ENCODE measurements at places on chromosomes 2 and 18.
A peak's percentile ranks its signal among the peaks of the same experiment; 100 is the strongest.

GRCh38 chr2:40226637-40227036 lies 225.3 kb downstream of the SLC8A1 start:
- no peak for DNase-seq

DNA sequence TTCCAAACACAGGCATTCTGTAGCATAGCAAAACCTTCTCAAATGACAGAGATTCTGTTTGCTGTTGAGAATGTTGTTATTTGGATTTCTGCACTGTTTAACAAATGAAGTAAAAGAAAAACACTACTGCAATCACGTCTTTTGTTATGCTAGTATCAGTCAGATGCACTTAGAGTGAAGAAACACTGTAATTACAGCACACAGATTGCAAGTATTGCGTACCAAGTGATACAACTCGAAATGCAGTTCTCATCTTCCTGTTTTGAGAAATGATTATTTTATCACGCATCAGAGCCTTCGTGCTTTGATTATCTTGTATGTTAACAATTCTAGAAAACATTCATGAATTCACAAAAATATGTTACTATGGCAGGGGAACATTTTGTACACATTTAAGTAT lies 41.8 kb upstream of the KLF11 start:
- DNase-seq, result no peak

- DNase-seq, result no peak
Observed at GRCh38 chr2:191539068-191539467, 138.9 kb upstream of the NABP1 start.

DNA sequence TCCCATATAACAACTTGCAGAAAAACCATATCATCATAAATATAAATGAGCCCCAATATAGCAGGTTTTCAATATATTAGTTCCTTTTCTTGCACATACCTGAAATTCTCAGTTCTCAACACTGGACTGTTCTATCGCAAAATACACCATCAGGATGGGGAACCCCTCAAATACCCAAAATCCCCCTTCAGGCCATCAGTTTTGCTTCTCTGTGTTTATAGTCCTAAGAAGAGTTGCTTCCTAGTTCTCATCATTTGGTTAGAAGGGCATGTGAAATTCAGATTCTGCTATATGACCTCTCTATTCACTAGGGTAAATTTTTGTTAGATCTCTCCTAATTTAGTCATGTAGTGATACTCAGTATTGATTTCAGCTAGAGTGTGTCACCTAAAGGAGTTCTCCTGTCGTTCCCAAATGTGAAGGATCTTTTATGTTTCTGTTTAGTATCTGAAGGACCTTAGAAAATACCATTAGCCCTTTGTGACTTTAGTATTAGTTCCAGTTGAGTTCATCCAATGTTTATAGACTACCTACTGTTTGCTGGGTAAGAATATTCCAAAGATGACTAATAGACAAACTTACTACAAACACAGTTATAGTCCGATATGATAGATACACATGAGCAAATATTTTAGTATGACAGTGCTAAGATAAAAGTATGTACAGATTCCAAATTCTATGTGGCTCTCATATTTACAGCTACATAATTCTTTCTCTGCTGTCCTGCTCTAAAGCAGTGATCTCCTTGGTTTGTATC lies 115.8 kb downstream of the TTC27 start:
- DNase-seq, result no peak

- no peak for DNase-seq
Observed at GRCh38 chr2:240519396-240520129, 38.2 kb downstream of the ANKMY1 start.

- DNase-seq, result no peak
Observed at GRCh38 chr2:99643787-99644418, 154.1 kb upstream of the REV1 start.

GRCh38 chr18:13895505-13896033 lies 19.8 kb downstream of the MC2R start:
- no peak for DNase-seq

- no peak for DNase-seq
Observed at GRCh38 chr18:58338961-58339592, 289.8 kb downstream of the ALPK2 start.

GRCh38 chr18:77069931-77070330 lies 62.7 kb downstream of the MBP start:
- no peak for DNase-seq

DNA sequence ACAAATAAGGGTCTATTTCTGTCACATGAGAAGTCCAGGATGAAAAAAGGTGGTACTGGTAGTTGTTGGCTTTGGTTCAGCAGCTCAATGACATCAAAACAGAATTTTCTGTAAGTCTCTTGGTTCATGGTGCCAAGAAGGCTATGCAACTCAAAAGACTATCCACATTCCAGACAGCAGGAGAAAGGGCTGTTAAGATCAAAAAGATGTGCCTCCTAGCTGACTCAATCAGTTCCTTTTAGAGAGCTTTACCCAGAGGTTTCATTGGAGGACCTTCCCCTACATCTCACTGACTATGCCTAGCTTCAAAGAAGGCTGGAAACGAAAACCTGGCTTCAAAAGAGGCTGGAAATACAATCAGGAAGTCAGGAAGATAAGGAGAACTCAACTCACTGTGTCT lies 98.0 kb downstream of the DYM start:
- no peak for DNase-seq

GRCh38 chr2:229270551-229271410 lies at the start of gene PID1:
TSS of gene PID1 (minus strand) at chr2:229271287. CDS start at chr2:229271043, 244 bp downstream.
- DNase-seq, result no peak

GRCh38 chr2:210356944-210357343 lies 42.0 kb upstream of the MYL1 start:
- no peak for DNase-seq

- no peak for DNase-seq
Observed at GRCh38 chr2:108454440-108454839, 5.4 kb downstream of the GCC2 start.

- DNase-seq, result no peak
Observed at GRCh38 chr2:15941481-15941850, 1.1 kb downstream of the MYCN start.

DNA sequence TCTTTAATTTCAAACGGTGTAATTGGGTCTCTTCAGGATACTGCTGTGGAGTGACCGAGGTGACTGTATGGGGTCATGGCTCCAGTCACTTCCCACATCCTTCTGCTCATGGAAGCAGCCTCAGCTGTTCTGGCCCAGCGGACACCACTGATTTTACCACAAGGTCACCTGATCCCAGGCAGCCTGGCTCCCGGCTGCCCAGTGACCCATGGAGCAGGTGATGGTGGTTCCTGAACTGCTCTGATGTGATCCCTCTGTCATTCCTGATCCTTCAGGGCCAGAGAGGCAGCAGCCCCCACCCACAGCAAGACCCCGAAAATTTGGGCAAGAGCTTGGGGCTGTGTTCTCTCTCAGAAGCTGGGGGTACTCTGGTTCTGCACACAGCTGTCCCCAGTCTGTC lies 35.5 kb upstream of the HS6ST1 start:
- no peak for DNase-seq

GRCh38 chr2:233553366-233553765 lies 13.2 kb downstream of the USP40 start:
- DNase-seq, result no peak

DNA sequence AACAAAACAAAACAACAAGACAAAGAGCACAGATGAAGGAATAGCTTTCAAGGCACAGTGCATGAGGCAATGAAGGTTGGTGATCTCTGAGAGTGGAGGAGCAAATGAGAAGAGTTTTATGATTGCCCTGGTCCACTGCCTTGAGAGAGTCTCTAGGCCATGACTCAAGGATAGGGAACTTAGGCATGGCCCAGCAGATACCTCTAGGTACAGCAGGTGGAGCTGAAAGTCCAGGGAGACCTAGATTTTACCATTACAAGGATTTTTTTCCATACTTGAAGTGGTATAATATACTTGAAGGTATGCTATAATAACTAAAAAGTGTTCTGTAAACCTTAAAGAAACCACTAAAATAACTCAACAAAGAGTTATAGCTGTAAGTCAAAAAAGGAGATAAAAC lies 239.5 kb upstream of the KLHL29 start:
- no peak for DNase-seq

- DNase-seq, result no peak
Observed at GRCh38 chr2:69830045-69830905, 815 bp downstream of the GMCL1 start.

- no peak for DNase-seq
Observed at GRCh38 chr2:28956890-28957289, 24.2 kb upstream of the TOGARAM2 start.

GRCh38 chr18:44586782-44587524 lies 93.7 kb upstream of the SETBP1 start:
- DNase-seq, result no peak

GRCh38 chr2:191740016-191740419 lies 62.1 kb downstream of the NABP1 start:
- DNase-seq, result no peak

GRCh38 chr18:22286585-22286984 lies 117.2 kb downstream of the GATA6 start:
- DNase-seq, result no peak

DNA sequence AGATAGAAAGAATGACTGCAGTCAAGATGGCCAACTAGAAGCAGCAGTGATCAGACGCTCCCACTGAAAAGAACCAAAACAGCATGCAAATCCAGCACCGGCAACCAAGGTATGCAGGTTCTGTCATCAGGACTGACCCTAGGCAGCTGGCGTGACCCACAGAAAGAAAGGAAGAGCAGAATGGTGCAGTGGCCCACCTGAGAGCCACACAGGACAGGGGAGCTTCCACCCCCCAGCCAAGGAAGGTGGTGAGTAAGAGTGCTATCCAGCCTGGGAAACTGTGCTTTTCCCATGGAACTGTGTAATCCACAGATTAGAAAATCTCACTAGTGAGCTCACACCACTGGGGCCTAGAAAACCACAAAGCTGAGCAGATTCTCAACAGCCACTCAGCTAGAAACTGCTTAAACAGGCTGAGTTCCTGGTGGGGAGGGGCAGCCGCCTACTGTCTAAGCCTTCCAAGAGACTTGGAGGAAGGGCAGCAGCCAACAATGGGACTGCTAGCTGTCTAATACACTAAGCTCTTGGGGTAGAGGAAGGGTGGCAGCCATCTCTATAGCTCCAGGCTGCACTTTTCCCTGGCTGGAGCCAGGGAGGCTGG lies 127.9 kb downstream of the EVA1A start:
- peak; percentile 12 for DNase-seq

DNA sequence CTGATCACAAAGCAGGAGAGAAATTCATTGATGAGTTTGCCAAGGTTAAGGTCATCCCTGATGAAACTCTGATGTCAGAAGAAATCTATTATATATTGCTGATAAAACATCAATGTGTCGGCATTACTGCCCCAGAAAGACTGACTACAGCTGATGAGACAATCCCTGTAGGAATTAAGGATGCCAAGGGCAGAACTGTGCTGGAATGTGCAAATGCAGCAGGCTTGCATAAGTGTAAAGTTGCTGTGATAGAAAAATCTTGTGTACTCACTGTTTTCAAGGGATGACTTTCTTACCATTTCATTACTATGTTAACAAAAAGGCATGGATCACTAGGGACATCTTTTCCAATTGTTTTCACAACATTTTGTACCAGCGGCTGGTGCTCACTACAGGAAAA lies 19.7 kb upstream of the MARCO start:
- no peak for DNase-seq

GRCh38 chr18:22547807-22548561 lies 130.3 kb upstream of the CTAGE1 start:
- DNase-seq, result no peak

- DNase-seq, result no peak
Observed at GRCh38 chr2:12616456-12617156, 100.1 kb upstream of the TRIB2 start.

DNA sequence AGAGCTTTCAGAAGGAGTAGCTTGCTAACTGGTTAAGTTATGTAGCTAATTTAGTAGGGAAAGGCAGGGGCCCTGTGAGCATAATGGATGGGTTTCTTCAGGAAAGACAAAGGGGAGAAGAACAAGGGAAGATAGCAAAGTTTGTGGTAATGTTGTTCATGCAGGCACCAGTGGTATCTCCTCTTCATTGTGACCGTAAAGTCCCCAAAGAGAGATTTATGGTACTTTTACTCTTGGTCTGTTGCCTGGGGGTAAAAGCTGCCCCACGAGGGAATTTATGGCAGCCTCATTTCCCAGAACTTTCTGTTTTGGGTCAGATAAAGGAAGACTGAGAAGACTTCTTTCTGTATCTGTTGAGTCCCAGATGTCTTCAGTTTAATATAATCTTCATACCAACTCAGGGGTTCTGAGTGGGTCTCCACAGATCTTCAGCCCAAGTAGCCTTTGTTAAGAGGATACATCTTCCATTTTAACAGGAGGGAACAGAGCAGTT lies 27.5 kb downstream of the MALT1 start:
- no peak for DNase-seq

DNA sequence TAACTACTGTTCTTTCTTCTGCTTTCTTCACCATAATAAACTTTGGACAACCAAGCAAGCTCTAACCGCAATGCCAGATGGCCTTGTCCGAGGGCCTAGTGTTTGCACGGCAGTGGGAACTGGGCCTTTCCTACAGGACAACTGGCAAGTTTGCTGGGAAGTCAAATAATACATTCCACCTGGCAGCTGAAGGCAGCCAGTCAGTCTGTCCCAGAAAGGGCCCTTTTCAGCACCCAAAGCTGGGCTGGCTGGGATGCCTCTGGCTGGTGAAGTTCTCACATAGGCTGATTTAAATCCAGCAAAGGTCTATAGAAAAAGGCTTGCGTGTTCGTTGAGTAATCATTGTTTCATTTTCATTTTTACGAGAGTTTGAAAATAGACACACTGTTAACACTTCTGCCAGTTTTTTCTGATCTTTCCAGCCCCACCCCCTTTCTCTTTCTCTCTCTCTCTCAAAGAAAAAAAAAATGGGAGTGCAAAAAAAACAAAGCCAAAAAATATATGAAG lies 110.0 kb upstream of the EPAS1 start:
- DNase-seq, result no peak

DNA sequence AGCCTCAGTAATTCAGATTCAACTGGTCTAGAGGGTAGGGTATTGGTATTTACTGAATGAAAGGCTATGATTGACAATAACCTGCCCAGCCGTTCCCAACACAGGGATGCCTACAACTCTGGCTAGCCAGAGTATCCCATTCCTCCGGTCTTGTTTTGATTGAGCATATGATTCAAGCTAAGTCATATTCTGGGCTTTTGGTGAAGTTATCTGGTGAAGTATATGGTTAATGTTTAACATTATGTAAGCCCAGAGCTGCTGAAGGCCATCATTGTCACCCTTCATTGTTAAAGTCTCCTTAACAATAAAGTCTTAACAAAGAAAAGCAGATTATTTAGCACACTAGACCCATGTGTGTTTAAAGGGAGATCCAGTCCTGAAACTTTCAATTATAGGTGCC lies 152.6 kb downstream of the EXOC6B start:
- no peak for DNase-seq

DNA sequence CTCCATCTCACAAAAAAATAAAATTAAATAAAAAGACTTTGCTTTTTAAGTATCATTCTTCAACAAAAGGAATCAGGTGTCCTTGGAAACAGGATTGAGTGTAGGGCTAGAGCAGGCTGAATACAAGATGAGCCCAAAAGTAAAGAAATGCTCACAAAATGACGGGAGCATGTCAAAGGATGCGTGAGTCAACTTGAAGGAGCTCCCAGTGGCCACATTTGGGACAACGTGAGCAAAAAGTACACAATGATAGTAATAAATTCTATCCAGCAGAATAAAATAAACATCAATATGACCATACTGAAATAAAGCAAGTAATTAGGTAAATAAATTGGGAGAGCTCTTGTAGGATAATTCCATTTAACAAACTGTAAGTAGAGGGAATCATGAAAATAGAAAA lies 220.7 kb downstream of the PHLPP1 start:
- no peak for DNase-seq

GRCh38 chr2:6945087-6945813 lies 28.0 kb downstream of the RNF144A start:
- no peak for DNase-seq

GRCh38 chr2:133837441-133838094 lies 269.3 kb upstream of the NCKAP5 start:
- no peak for DNase-seq

- no peak for DNase-seq
Observed at GRCh38 chr2:98134172-98135005, 47.4 kb downstream of the VWA3B start.

All from D721Med (cell line).